ENCODE measurements at places on chromosomes 6 and 20. TPM values are rescaled to one million over a fixed set of nuclear protein-coding genes. Genes with fewer than 3 reads are reported as not detected.

The HSF2 gene
- 9.3 TPM for total RNA-seq

The SGK2 gene
- not detected for total RNA-seq

The FAM83D gene
- 28.4 TPM for total RNA-seq

The KIF25 gene
- total RNA-seq = not detected

The NCOA6 gene
- total RNA-seq = 19.7 TPM

The ADGRF1 gene
- not detected for total RNA-seq
